Colonic mucosa (tissue), 4 donors: ENCODE measurements at places on chromosomes 7 and 10.

DNA sequence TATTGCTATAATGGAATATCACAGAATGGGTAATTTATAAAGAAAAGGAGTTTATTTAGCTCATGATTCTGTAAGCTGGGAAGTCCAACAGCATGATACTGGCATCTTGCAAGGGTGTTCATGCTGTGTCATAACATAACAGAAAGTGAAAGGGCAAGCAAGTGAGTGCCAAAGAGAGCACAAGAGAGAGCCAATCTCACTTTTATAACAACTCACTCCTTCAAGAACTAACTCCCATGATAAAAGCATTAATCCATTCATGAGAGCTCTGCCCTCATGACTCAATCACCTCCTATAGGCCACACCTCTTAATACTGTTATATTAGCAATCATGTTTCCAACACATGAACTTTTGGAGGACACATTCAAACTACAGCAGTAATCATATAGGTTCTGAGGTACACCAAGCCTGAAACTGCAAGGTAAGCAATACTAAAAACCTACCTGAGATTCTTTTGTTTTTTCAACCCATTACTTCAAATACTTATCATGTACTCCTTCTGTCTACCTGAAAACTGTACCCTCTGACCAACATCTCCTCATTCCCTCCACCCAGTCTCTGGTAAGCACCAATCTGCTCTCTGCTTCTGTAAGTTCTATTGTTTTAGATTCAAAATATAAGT is 219.7 kb downstream of the MTERF1 start:
- DNase-seq: no peak

- no peak for DNase-seq
Measured at GRCh38 chr10:20635570-20635969, 261.5 kb downstream of the NEBL start.

GRCh38 chr7:8800986-8801385 is 367.6 kb downstream of the NXPH1 start:
- DNase-seq: no peak

- no peak for DNase-seq
Measured at GRCh38 chr7:155951554-155952158, 139.4 kb upstream of the SHH start.

- no peak for DNase-seq
Measured at GRCh38 chr10:45461034-45461433, 87.0 kb downstream of the ALOX5 start.

DNA sequence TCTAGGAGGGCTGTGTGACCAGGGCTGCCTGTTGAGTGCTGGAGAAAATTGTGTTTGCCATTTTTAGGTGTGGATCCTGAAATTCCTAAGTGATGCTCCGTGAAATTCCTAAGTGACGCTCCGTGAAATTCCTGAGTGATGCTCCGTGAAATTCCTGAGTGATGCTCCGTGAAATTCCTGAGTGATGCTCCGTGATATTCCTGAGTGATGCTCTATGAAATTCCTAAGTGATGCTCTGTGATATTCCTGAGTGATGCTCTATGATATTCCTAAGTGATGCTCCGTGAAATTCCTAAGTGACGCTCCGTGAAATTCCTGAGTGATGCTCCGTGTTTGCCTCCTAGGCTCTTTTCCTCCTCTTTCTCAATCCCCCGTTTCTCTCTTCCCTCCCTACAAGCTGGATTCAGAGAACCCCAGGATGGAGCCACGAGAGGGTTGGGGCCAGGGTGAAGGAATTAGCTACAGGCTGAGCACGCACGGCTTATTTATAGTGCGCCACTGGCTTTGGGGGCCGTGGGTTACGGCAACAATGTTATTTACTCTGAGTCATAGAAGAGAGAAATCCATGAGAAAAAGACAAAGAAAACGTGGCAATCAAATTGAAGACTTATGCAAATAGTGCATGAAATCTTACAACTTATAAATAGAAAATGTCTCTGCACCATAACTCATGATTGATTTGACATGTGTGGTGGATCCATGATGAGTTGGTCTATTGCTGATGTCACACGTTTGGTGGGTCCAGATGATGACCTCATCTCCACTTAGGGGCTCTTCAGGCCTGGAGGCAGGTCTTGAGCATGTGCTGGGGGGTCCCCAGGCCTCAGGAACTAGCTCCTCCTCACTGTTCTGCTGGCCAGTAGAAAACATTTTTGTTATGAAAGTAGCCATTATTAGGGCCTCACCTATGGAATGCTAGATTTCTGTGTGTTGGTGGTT is 224.6 kb downstream of the WDR37 start:
- DNase-seq: no peak

GRCh38 chr7:142231716-142232115 is 26.1 kb downstream of the PRSS58 start:
- DNase-seq: no peak

- no peak for DNase-seq
Measured at GRCh38 chr10:80319318-80319717, 29.9 kb upstream of the MAT1A start.

GRCh38 chr7:71594736-71595135 is 462.8 kb downstream of the GALNT17 start:
- no peak for DNase-seq

DNA sequence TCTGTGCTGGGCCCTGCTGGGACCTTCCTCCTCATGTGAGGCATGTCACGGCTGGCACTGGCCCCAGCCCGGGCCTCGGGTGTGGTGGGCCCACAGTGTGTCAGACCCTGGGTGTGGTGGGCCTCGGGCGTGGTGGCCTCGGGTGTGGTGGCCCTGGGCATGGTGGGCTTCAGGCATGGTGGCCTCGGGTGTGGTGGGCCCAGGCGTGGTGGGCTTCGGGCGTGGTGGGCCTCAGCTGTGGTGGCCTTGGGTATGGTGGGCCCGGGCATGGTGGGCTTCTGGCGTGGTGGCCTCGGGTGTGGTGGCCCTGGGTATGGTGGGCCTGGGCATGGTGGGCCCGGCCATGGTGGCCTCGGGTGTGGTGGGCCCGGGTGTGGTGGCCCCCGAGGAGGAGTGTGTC is 40.4 kb downstream of the NKX6-2 start:
- no peak for DNase-seq

GRCh38 chr7:18893156-18893555 is 224.3 kb downstream of the TWIST1 start:
- DNase-seq: no peak

GRCh38 chr7:12570534-12571461 is at the start of gene SCIN:
TSS of gene SCIN (plus strand) at chr7:12570720. CDS start at chr7:12570787, 67 bp downstream.
- peak; percentile 85 for DNase-seq

- DNase-seq: no peak
Measured at GRCh38 chr7:22361320-22361719, 4.4 kb upstream of the RAPGEF5 start.

DNA sequence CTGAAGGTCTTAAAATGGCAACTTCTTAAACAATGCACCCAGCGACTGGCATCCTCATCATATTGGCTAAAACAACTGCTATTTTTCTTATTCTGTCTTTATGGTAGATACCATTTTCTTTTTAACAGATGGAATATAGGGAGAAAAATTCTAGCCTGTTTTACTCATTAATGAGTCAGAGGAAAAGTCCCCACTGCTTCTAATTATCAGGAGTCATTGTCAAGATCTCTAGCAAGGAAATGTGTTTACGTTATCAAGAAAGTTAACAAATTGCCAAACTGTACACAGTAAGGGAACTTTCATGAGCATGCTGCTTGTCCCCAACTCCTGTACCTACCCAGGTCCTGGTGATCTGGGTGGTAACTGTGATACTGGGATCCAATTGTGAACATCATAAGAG is 117.7 kb upstream of the KIAA1217 start:
- no peak for DNase-seq

DNA sequence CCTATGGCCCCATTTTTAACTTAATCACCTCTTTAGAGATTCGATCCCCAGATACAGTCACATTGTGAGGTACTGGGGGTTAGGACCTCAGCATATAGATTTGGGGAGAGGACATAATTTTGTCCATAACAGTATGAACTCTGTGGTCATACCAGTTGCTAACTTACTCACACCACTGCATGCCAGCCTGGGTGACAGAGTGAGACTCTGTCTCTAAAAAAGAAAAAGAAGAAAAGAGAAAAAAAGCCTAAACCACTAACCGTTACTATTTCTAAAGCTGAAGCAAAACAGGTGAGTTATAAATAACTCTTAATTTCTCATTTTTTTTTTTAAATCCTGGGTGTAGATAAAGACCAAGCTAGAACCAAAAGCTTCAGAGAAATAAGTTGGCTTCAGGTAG is 155.1 kb upstream of the AUTS2 start:
- DNase-seq: no peak

GRCh38 chr7:131690441-131690840 is 134.0 kb upstream of the PODXL start:
- DNase-seq: no peak

DNA sequence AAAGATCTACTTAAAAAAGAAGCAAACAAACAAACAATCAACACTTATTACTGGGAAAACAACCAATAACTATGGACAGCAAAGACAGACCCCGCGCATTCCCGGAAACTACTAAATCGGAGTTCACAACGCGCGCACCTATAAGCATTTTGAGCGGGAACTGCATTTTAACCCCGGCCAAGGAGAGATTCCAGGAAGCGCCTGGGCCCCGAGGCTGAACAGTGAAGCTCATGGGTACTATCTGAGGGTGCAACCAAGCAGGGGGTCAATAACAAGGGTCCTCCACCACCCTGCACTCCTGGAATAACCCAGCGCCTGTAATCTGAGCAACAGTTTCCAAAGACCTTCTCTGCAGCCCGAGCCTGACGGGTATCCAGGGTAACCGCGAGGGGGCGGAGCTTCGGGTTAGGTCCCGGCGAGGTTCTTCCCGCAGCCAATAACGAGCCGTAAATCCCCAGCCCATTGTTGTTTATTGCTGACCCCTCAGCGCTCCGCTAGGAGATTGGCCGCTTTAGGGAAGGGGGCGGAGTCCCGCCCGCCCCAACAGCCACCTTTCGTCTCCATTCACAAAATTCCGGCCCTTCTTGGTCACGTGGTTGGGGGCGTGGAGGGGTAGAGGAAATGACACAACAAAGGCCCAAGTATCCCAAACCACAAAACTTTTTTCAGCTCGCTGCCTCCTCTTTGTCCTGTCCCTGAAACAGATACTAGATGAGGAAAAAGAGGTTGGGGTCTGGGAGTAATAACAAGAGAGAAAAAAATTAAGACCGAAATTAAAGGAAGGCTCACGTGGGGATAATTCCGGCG is 1.7 kb upstream of the ETV1 start:
- DNase-seq: peak; percentile 94

DNA sequence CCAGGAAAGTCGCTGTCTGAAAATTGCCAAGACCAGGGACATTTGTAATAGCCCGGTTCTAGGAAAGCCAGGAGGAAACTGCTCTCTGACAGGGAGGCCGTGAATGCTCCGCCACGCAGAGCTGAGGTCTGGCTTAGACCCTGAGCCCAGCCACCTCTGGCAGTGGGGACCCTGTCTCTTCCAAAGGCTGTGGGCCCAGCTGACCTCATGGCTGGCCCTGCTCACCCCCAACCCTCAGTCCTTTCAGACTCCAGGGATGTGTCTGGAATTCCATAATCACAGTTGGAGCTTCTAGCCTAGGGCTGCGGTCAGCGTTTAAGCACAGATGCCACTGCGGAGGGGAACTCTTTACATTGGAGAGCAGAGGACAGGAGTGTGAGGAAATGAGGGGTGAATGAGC is 6.6 kb upstream of the VIPR2 start:
- DNase-seq: no peak

GRCh38 chr7:3065724-3066143 is 22.1 kb upstream of the CARD11 start:
- DNase-seq: peak; percentile 26

DNA sequence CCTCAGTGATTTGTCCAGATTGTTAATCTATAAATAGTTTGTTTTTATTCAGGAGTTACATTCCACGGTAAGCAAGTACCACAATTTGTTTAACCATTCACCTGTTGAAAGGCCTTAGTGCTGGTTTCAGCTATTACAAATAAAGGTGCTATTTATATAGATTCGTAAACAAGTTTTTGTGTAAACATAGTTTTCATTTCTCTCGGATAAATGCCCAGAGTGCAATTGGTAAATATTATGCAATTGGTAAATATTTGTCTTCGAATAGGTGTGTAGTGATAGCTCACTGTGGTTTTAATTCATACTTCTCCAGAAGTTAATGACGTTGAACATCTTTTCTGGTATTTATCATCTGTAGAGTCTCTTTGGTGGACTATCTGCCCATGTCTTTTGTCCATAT is 76.4 kb upstream of the RSU1 start:
- no peak for DNase-seq
